ENCODE measurements at places on chromosomes 6 and 20.

DNA sequence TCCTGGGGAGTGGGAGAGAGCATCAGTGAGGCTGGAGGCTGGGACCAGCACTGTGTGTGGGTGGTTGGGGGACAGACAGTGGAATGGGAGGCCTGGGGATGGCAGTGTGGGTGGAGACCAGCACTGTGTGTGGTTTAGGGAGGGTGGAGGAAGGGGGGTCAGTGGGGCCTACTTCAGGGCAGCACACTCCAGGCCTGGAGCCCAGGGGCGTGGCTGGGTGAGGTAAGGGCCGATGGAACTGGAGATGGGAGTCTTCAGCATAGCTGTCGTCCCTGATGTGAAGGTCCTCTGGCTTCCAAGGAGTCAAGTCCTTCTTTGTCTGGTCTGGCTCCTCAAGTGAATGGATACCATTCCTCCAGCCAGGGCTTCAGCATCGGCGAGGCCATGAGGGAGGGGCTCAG lies 18.6 kb downstream of the KCNK17 start:
- no peak for DNase-seq

- no peak for DNase-seq
Observed at GRCh38 chr20:24146231-24146634, 157.7 kb upstream of the GGTLC1 start.

DNA sequence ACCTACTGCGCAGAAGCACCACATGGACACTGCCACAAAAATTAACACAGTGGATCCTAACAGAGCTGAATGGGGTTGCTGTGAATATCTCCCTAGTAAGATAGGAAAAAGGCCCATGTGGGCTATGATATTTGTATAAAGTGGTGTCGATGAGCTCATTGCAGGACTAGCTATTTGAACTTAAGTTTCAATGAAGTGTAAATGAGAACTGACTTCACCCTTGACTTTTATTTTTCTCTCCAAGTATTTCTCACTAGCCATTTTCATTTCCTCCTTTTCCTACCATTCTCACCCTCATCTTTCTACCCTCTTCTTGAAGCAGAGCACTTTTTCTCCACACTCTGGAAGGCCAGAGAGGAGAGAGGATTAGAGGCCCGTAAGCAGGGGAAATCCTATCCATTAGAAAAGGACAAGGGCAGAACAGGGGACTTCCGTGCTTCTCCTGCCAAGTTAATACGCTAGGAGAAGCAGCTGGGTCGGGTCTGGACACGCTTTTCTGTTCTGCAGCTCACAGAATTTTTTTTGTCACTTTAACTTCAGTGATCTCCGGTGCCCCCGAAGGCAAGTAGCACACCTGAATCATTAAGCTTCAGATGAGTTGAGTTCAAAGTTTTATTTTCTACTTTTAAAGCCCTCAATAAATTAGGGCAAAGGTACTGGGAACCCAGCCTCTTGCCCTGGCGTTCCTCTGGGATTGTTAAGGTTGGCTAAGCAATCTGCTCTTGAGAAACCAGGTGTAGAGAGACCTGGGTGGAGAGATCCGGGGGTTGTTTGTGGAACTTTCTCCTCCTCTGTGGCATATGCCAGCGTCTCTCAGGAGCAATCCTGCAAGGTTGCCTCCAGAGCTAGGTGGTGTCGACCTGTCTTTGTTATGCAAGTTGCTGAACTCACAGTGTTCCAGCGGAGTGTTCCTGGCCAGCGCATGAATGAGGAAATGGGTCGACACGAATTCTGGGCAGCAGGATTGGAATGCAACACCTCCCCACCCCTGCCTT lies 56.2 kb upstream of the ARID1B start:
- DNase-seq: no peak

- no peak for DNase-seq
Observed at GRCh38 chr6:19317431-19317986, 519.7 kb upstream of the ID4 start.

DNA sequence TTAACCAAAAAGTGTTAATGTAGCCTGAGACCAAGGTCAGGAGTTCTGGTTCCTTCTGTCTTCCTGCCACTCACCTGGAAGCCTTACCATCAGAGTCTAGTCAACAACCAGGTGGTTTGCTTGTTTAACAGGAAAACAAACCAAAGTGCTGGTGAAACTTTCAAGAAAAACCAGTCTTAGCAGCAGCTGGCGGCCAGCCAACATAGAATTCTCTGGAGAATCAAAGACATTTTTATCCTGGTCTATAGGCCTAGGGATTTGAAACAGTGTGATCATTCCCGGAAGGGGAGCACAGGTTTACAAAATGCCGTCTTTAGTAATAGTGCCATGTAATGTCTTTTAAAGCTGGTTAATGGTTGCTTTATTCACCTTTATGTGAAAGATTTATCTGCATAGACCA lies 146.6 kb upstream of the AKIRIN2 start:
- DNase-seq: no peak

DNA sequence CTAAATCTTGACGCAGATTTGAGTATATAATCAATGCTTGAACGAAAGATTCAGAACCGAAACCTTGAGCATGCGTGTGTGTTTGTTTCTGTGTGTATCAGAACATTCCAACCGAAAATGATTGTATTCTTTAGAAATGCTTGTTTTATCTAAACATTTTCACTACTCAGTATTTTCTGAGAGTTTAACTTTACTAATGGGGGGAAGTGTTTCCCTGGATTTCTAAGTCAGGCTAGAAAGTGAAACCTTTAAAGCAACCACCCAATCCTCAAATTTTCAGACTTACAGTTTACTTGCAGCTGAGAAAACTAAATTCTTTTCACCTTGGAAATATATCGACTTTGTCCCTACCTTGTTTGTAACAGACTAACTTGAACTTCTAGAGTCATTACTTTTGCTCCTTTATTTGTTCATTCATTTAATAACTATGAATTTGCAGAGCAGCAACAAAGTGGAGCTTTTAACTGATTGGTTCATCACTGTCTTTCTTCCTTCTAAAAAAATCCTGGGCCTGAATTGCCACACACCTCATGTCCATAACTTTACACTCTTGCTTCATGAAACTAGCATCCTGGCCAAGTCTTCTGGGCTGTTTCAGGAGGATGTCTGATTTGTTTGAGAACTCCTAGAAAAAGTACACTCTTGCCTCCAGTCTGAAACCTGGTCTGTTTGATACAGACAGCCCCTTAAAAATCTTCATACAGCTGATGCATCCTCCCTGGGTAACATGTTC lies 77.8 kb upstream of the XRN2 start:
- DNase-seq: no peak

DNA sequence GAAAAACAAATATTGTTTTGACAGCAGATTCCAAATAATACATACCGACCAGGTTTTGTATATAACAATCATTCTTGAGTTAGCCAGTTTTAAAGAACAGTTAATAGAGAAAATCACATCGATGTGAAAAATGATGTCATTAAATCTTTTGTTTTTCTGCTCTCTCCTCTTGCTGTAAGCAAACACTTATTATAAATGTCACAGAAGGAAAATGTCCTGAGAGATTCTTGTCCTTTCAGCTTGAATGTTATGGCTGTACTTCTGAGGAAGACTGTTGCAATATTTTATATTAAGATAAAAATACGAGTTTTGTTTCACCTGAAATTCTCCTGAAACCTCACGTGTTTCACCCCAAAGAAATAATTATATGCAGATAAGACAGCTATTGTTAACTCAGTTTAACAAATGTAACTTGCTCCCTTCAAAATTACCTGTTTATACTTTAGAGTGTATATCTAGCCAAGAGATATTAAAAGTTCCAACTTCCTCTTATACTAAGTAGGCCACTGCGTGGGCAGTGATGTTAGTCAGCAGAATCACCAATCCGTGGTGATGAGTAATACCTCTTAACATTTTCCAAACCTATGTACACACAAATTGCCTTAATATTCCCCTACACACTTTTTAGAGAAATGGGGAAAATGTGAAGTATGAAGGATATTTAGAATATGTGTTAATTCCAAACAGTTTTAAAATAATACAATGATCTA lies 1111.4 kb upstream of the CITED2 start:
- DNase-seq: no peak

GRCh38 chr20:18543216-18543615 lies 24.0 kb upstream of the SMIM26 start:
- no peak for DNase-seq

DNA sequence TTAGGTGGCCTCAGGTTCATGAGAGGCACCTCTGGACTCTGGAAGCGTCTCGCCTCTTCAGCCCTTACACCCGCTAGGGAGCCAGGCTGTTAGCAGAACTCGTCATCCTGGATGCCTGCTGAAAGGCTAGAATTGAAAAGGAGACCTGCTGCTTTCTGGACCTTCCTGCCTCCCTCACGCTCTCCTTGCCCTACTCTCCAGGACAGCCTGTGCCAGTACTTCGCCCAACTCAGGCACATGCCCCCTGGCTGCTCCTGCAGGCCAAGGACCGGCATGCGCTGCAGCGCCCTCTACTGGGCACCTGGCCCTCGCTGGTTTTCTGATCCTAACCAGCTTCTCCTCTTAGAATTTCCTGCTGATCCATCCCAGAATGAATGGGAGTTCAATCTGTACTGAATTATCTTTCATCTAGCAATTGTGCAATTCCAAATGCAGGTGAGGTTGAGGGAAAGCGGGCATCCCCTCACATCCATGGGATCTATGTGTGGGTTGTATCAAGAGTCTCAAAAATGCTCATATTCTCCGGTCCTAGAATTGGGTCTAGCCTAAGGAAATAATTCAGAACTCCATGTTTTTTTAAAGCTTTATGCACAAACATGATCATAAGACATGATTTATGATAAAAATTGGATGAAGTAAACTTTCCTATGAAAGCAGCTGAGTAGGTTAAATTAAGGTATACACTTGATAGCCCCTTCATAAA lies 78.0 kb downstream of the PTPN1 start:
- DNase-seq: peak; percentile 63

DNA sequence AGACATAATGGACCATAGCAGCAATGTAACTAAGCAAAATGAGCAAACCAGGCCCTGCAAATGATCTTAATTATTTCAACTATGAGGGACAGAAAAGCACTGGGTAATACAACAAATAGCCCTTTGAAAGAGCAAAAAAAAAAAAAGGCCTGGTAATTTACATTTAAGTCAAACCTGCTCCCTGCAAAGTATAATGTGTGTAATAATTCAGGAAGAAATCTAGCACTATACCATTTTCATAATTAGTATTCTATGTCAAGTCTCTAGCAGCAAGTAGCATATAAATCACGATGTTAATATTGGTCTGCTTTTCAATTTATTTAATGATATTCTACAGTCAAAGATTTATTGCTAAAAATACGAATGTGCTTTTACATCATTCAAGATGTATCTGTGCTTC lies 489.6 kb downstream of the BMP2 start:
- no peak for DNase-seq

GRCh38 chr6:20483887-20484497 lies 50.3 kb upstream of the CDKAL1 start:
- no peak for DNase-seq

- DNase-seq: no peak
Observed at GRCh38 chr20:63744574-63745423, 5.2 kb downstream of the SLC2A4RG start.

- peak; percentile 18 for DNase-seq
Observed at GRCh38 chr6:147642458-147642857, 134.0 kb downstream of the SAMD5 start.

DNA sequence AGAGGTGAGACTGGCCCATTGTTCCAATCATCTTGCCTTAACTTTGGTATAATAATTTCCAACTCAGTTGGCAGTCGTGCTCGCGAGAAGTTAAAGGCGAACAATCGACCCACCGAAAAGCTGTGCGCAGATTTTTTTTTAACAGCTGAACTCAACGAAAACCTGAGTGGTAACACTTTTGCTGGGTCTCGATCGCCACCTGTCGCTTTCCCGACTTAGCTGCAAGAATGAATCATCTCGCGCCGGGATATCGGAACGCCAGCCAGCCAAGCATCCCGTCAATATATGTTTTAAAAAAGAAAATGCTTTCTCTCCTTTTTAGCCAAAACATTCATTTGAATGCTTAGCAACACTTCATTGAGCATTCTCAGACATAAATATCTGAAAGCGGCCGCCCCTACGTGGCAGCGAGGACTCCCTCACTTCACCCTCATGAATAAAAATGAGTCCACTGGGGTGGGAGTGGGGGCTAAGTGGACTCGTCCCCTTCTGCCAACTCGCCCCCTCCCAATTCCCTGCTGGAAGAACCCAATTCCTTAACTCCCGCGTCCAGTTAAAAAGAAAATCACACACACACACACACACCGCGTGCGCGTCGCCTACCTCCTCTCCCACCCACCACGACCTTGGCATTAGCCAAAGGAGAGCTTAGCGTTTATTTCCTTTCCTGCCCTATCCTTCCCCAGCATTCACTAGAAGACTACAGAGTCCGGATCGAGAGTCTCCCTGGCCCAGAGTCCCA lies 1.5 kb downstream of the COL12A1 start:
- peak; percentile 47 for DNase-seq

DNA sequence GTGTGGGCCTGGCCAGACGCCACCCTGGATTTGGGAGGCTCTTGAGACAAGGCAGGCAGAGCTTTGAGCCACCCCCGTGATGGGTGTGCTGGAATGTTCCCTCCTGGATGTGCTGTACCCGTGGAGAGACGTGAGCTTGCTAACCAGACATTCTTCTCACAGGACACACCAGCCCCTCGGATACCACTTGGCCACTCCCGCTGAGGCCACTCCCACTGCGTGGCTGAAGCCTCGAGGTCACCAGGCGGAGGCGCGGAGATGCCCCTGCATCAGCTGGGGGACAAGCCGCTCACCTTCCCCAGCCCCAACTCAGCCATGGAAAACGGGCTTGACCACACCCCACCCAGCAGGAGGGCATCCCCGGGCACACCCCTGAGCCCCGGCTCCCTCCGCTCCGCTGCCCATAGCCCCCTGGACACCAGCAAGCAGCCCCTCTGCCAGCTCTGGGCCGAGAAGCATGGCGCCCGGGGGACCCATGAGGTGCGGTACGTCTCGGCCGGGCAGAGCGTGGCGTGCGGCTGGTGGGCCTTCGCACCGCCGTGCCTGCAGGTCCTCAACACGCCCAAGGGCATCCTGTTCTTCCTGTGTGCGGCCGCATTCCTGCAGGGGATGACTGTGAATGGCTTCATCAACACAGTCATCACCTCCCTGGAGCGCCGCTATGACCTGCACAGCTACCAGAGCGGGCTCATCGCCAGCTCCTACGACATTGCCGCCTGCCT lies 14.1 kb downstream of the SLCO4A1 start:
- no peak for DNase-seq

GRCh38 chr20:60107621-60108390 lies 149.6 kb downstream of the CDH26 start:
- DNase-seq: no peak

DNA sequence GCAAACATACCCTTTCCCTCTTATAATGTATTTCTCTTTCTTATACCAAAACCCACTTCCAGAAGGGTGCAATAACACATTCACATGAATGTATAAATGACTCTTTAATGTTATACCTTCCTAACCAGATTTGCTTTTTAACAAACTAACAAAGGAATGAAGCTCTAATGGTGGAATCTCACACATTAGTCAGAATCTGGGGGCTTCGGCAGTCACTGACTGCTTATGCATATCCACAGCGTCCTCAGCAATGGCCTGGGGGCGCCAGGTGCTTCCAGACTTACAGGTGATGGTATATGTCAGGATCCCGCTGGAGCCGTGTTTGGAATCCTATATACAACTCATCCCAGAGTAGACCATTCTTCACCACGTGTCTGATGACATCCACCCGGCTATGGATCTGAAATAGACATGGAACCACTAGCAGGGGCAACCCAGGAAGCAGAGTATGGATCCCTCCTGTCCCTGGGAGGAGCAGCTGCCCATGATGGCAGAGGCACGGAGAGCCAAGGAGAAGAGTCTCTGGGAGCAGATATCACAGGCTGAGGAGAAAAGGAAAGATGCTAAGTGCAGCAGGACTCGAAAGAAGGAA lies 150.8 kb upstream of the RIPOR2 start:
- no peak for DNase-seq
